Left lobe of liver (tissue), 2 donors: ENCODE measurements at places on chromosomes 4 and X.

GRCh38 chr4:188113156-188113555 lies 3.8 kb upstream of the TRIML2 start:
- no peak for DNase-seq

DNA sequence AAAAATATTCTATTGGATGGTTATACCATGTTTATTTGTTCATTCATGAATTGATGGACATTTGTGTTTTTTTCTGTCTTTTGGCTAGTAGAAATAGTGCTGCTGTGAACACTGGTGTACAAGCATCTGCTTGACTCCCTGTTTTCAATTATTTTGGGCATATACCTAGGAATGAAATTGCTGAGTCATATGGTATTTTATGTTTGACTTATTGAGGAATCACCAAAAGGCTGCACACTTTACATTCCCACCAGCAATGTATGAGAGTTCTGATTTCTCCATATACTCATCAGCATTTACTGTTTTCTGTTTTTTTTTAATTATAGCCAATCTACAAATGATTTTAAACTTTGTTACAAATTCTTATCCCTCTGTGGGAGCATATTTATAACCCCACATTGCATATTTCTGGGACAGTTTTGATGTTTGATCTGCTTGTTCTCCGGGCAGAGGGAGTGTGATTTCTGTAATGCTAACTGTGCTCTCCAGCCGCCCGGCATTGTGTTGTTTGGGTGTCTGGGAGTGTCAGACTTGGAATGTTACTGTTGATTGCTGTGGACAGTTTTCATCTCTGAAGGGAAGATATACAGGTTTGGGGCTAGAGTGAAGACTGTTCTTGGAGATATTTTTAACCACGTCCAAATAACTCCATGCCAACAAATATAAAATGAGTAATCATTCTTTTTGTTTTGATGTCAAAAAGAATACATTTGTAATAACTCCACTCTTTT lies 60.5 kb upstream of the PGRMC2 start:
- no peak for DNase-seq

DNA sequence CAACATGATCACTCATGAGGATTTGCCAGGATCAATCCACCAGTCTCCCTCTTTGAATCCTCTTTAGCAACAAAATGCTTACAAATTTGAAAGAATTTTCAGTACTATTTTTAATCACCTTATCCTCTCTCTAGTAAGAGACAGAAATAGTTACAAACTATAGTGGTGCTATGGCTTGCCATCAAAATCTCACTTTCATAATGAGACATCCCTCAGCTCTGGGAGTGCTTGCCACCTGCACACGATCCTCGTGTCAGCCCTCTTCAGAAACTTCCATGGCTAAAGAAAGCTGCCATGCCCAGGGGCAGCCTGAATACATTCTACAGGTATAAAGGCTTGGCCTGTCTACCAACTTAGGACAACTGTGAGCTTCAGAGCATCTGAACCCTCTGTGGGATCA lies 5.1 kb upstream of the DHX15 start:
- no peak for DNase-seq

DNA sequence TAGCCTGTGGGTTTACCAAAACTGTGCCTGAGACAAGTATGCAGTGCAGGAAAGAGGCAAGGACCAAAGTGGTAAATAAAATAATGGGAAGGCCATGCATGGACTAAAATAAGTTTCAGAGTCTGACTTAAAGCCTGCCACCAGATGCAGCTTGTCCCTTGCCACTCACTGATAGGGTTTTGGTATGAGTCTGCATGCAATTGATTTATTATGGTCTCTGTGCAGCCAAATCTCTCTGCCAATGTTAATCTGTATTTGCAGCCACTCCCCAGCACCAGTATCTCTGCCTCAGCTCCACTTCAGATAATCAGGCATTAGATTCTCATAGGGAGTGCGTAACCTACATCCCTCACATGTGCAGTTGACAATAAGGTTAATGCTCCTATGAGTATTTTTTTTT lies 5.5 kb upstream of the FGF2 start:
- DNase-seq, result no peak

GRCh38 chr4:1973218-1973617 lies 35.6 kb downstream of the NELFA start:
- no peak for DNase-seq

DNA sequence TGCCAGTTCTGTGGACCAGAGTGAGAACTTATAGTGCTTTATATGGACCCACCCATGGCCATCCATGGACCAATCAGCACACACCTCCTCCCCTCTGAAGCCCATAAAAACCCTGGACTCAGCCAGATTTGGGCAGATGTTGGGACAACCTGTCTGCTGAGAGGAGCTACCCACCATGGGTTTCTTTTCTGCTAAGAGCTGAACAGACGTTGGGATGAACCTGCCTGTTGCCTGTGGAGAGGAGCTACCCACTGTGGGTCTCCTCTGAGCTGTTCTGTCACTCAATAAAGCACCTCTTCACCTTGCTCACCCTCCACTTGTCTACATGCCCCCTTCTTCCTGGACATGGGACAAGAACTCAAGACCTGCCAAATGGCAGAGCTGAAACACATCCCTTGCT lies 9.0 kb upstream of the HSD17B11 start:
- DNase-seq, result no peak

- no peak for DNase-seq
Observed at GRCh38 chrX:1398431-1399340, 6.8 kb upstream of the SLC25A6 start.

- DNase-seq, result no peak
Observed at GRCh38 chrX:125953814-125954213, 212.3 kb downstream of the DCAF12L2 start.

DNA sequence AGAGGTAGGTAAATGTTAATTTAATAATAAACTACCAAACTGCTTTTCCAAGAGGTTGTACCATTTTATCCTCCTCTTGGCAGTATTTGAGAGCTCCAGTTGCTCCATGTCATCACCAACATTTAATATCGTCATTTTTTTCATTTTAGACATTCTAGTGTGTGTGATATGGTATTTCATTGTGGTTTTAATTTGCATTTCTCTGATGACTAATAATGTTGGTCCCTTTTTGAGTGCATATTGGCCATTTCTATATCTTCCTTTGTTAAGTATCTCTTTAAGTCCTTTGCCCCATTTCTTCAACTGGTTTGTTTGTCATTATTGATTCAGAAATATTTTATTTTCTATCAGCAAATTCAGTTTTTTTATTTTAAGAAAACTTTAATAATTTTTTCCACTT lies 88.8 kb downstream of the MAPK10 start:
- DNase-seq, result no peak

DNA sequence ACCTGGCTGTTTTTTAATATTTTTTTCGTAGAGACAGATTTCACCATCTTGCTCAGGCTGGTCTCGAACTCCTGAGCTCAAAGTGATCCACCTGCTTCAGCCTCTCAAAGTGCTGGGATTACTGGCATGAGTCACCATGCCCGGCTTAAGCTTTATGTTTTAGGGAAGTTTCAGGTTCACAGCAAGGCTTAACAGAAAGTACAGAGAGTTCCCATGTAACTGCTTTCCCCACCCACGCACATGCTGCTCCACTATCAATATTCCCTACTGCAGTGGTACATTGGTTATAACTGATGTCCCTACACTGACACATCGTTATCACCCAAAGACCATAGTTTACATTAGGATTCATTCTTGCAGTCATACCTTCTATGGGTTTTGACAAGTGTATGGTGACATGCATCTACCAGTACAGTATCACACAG lies 62.7 kb downstream of the PRPS1 start:
- no peak for DNase-seq

DNA sequence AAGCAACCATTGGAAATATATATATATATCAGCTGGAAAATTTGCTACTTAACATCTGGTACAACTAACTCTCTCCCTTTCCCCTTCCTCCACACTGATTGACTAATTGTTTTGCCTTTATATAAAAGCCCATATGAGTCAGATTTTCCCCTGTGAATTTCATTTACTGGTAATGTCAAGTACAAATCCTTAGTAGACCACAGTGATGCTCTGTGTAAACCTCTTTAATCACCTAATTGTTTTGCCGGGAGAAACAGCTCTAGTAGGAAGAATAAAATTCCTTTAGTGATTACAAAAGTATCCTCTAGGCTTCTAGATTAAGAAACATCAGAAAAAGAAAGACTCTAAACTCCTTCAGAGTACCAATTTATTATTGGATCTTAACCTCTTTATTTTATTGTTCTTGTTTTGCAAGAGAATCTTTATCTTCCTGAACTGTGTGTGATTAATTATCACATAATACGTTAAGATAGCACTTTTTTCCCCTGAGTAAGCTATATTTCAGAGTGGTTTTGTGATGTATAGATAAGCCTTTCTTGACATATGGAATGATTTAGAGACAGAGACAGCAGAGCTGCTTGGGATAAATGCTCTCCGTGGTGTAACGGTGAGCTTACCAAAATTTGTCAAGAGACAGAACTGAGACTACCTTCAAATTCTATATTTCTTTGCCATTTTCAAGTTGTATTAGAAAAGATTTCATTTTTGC lies 1606.4 kb upstream of the TENM3 start:
- DNase-seq, result no peak

DNA sequence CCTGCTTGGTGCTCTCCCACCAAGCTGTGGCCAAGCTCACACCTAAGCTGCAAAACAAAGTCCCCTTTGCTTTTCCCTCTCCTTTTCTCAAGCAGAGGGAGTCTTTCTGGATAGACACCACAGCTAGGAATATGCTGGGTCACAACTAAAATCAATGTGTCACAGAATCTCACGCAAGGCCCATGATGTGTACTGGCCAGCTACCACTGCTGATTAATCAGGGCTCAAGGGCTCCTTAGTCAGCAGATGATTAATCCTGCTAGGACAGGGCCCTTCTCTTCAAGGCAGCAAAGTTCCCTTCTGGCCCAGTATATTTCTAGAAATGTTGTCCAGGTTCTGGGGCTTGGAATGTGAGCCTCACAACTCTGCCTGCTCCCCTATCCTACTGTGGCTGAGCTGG lies 32.0 kb upstream of the TENT5D start:
- DNase-seq, result no peak

- DNase-seq, result no peak
Observed at GRCh38 chr4:77225022-77225421, 68.0 kb downstream of the CCNG2 start.
